Suprapubic skin (tissue), 4 donors: ENCODE measurements at places on chromosomes 2 and 18. TPM values are rescaled to one million over a fixed set of nuclear protein-coding genes. Genes with fewer than 3 reads are reported as not detected.

- no peak for DNase-seq
Measured at GRCh38 chr2:207121784-207122183, 44.0 kb downstream of the KLF7 start.

The PAIP2B gene
- 23.4 TPM for total RNA-seq

The TUBA4B gene
- not detected for total RNA-seq

The ZNF385B gene
- 1.7 TPM for total RNA-seq

- DNase-seq, result no peak
Measured at GRCh38 chr2:169746240-169746639, 12.6 kb downstream of the KLHL23 start.
